Osteocyte (in vitro differentiated cells): ENCODE measurements at places on chromosomes 5 and 9. TPM values are rescaled to one million over a fixed set of nuclear protein-coding genes. Genes with fewer than 3 reads are reported as not detected.

DNA sequence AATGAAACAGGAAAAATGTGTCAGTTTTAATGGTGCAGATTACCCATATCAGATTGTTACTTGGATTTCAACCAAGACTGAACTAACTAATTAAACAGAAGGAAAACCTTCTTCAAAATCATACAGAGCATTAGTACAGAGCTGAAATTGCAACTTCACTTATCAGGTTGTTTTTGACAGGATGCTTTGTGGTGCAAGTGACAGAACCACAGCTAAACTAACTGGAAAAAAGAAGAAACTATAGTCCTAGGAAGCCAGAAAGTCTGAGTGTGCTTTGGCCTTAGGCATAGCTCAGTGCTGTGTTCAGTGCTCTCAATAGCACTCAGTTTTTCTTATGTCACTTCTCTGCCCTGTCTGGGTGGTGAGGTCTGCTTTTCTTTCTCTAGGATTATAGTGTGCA lies 267.4 kb downstream of the CHSY3 start:
- H3K36me3 ChIP-seq = peaks cover 9% of the 10 kb centered on the region
- peak overlapping the region; percentile 60 for H3K27ac ChIP-seq
- H3K27me3 ChIP-seq = no peaks in the 10 kb centered on the region
- DNase-seq = no peak

DNA sequence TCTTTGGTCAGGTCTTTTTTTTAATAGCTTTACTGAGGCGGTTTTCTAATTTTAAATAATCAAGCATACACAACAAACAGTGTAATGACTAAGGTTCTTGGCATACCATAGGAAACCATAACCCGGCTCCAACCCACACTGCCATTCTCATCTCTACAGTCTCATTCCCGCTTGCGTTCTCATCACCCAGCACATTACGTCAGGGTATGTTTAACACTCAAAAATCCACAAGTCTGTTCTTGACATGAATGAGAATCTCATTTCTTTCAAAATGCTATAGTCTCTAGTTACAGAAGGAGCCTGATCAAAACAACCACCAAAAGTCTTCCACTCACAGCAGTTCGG lies 505 bp downstream of the C5orf34 start:
- H3K27ac ChIP-seq = peak overlapping the region; percentile 99
- no peaks in the 10 kb centered on the region for H3K36me3 ChIP-seq
- peaks cover 28% of the 10 kb centered on the region for H3K4me1 ChIP-seq
- DNase-seq = no peak
- H3K27me3 ChIP-seq = no peaks in the 10 kb centered on the region

DNA sequence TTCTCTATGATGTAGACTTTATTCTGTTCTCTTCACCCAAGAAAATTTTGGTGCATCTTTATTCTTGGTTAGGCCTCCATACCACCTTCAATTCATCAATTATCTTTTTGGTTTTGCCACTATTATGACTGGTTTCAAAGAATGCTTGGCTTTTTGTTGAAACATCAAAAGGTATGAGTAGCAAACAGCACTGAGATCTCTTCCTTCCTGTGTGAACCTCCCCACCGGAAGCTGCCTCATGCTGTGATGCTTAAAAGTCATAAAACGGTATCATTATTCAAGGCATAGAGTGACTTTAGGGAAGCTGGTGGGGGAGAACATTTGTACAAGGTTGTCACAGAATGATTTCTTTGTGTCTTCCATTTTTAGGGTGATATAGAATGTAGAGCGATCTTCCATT lies 70.6 kb downstream of the IQGAP2 start:
- no peak overlapping the region for H3K27ac ChIP-seq
- H3K4me1 ChIP-seq = peaks cover 7% of the 10 kb centered on the region
- DNase-seq = no peak
- no peak overlapping the region for H3K4me3 ChIP-seq
- no peaks in the 10 kb centered on the region for H3K27me3 ChIP-seq
- no peaks in the 10 kb centered on the region for H3K36me3 ChIP-seq

DNA sequence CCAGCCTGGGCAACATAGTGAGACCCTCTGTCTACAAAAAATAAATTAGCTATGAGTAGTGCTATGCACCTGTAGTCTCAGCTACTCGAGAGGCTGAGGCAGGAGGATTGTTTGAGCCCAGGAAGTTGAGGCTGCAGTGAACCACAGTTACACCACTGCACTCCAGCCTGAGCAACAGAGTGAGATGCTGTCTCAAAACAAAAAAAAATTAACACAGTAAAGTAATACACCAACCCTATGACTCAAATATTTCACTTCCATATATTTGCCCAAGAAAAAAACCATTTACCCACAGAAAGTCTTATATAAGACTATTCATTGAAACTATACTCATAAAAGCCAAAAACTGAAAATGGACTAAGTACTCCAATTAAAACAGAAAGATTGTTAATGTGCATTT lies 16.2 kb downstream of the SMIM23 start:
- H3K4me1 ChIP-seq = no peaks in the 10 kb centered on the region
- peaks cover 45% of the 10 kb centered on the region for H3K27me3 ChIP-seq
- no peak overlapping the region for H3K27ac ChIP-seq
- H3K4me3 ChIP-seq = no peak overlapping the region
- no peak for DNase-seq

DNA sequence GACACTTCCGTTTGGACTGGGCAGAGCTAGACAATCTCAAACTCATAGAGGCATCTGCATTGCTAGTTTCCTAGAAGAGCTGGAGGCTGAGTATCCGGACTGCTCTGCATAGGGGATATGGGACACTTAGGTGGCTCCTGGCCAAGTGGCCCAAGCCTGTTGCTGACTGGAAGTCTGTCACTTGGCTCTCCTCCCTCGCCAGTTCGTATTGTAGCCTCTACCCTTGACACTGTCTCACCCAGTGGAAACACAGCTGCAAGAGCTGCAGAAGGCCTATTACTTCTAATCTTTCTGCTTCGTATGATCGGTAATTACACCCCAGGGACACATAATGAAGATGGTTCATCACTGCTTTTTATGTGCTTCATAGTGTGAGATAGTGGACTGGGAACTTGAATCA lies 34.7 kb downstream of the ITGA1 start:
- peaks cover 19% of the 10 kb centered on the region for H3K36me3 ChIP-seq
- no peak for DNase-seq
- H3K27ac ChIP-seq = peak overlapping the region; percentile 29
- H3K4me3 ChIP-seq = no peak overlapping the region
- H3K27me3 ChIP-seq = no peaks in the 10 kb centered on the region
- peaks cover 22% of the 10 kb centered on the region for H3K4me1 ChIP-seq

GRCh38 chr9:23412458-23412857 lies 413.6 kb downstream of the ELAVL2 start:
- H3K4me3 ChIP-seq = no peak overlapping the region
- no peak for DNase-seq
- H3K36me3 ChIP-seq = no peaks in the 10 kb centered on the region
- no peaks in the 10 kb centered on the region for H3K27me3 ChIP-seq
- no peak overlapping the region for H3K27ac ChIP-seq

DNA sequence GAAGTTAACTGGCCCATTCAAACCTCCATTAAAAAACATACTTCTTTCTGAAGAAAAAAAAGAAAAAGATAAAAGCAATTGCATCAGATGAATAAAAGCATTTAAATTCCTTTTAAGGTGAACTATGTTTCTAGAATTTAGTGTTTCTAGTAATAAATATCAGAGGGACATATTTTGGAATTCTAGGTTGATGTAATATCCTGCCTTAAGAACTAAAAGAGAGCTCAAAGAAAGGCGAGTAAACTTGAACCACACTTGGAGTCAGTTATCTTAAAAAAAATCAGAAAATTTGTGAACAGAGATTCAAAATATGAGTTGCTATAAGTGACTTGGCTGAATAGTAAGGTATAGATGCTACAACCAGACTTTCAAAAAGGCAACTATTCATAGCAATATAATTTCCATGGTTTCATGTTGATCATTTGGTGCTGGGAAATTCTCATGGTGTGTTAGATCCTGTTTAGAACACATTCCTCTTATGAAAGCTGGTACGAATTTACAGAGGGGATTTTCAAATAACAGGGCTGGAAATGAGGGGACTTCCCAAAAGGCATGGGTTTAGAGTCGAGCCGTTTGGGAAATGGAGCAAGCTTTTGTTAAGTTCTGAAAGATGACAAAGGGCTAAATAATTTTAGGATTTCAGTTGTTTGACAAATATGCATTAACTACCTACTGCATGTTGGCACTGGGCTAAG lies 37.6 kb upstream of the RAI14 start:
- H3K27ac ChIP-seq = no peak overlapping the region
- H3K36me3 ChIP-seq = peaks cover 2% of the 10 kb centered on the region
- H3K4me1 ChIP-seq = peaks cover 11% of the 10 kb centered on the region
- no peaks in the 10 kb centered on the region for H3K27me3 ChIP-seq
- no peak for DNase-seq

- H3K36me3 ChIP-seq = no peaks in the 10 kb centered on the region
- no peak overlapping the region for H3K27ac ChIP-seq
- DNase-seq = peak; percentile 21
- peaks cover 9% of the 10 kb centered on the region for H3K4me1 ChIP-seq
- no peaks in the 10 kb centered on the region for H3K27me3 ChIP-seq
Measured at GRCh38 chr5:133749331-133749985, 137.1 kb upstream of the FSTL4 start.

DNA sequence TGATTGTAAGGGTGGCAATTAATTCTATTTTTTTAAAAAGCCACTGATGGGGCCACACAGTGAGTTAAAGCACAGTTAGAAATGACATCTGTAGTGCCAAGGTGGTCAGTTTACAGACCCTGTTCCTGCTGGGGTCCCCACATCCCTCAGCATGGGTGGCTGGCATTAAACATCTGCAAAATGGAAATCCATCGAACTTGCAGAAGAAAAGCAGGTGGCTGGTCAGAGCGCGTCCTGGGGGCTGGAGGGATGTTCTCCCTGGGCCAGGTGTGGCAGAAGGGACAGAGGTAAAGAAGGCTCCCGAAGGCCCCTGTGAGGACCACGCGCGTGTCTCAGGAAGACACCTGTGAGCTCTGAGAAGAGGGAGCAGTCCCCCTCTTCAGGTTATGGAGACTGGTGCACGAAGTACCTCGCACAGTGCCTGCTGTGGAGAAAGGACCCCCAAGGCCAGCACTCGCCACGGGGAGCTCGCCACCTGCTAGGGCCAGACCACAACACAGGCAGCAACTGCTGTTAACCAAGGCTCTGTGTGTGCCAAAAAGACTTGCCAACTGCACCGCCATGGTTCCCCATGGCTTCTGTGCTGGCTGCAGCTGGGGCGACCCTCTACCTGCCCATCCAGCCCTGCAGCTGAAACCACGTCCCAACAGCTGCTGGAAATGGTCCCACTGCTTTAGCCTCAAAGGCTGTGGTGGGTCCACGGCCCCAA lies 65.2 kb downstream of the RASGEF1C start:
- peaks cover 31% of the 10 kb centered on the region for H3K27me3 ChIP-seq
- H3K4me3 ChIP-seq = no peak overlapping the region
- no peaks in the 10 kb centered on the region for H3K36me3 ChIP-seq
- H3K4me1 ChIP-seq = no peaks in the 10 kb centered on the region
- no peak overlapping the region for H3K27ac ChIP-seq
- DNase-seq = peak; percentile 79

DNA sequence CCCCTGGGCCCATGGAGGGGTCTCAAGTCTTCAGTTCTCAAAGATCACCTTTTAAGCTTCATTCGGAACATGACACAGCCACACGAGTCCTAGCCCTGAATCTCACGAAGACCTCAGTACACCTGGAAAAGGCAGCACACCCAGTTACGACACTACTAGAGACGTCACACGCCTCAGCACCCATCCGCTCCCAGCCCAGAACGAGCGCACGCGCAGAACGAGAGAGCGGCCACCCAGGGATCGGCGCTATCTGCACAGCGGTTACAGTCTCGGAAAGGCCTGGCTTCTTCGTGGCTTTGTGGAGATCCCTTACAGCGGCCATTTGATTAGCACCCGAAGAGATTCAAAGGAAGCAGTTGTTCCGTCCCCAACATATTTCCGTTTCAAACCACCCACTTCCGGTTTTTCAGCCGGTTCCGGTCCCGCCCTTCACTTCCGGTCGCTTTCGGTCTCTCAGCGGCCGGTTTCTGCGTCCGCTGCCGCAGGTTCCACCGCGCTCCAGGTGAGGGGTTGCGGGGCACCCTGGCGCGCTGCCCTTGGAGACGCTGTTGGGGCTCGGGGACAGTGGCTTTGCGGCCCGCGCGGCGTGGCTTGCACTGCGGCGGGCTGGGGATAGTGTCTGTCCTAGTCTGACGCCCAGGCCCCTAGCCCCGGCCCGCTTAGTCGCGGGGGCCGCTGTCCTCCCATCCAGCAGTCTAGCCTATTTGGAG lies at the start of gene UBLCP1:
TSS of gene UBLCP1 (plus strand) at position 432 of the 710 bp plus-strand sequence. CDS start 5,626 bp downstream, outside the sequence.
- DNase-seq = peak; percentile 88
- peaks cover 25% of the 10 kb centered on the region for H3K27me3 ChIP-seq
- peak within 1 kb of the TSS; percentile 98 for H3K4me3 ChIP-seq
- H3K36me3 ChIP-seq = no peaks in the 10 kb centered on the region

- peaks cover 28% of the 10 kb centered on the region for H3K4me1 ChIP-seq
- no peak overlapping the region for H3K4me3 ChIP-seq
- DNase-seq = no peak
- no peaks in the 10 kb centered on the region for H3K27me3 ChIP-seq
- H3K36me3 ChIP-seq = no peaks in the 10 kb centered on the region
Measured at GRCh38 chr9:133142684-133143622, 20.8 kb downstream of the GBGT1 start.

GRCh38 chr5:69492923-69493395 lies 369 bp downstream of the OCLN start:
- no peaks in the 10 kb centered on the region for H3K36me3 ChIP-seq
- no peak overlapping the region for H3K27ac ChIP-seq
- H3K4me1 ChIP-seq = peaks cover 10% of the 10 kb centered on the region
- peak overlapping the region; percentile 81 for H3K4me3 ChIP-seq

DNA sequence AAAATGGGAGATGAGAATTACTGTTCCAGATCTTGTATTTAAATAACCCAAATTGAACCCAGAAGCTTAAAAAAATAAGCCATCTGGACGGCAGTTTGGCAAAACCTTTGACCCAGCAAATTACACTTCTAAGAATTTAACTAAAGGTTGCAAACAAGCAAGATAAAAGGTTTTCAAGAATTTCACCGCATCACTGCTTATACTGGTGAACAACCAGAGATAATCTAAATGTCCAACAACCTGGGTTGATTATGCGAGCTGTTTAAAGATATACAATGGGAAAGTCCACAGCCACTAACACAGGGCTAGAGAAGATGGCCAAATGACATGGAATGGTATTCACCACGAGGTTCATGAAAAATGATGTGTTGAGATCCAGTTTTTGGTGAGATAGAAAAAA lies 149.3 kb downstream of the GNAQ start:
- H3K36me3 ChIP-seq = no peaks in the 10 kb centered on the region
- peaks cover 27% of the 10 kb centered on the region for H3K4me1 ChIP-seq
- no peak overlapping the region for H3K27ac ChIP-seq
- H3K27me3 ChIP-seq = no peaks in the 10 kb centered on the region
- H3K4me3 ChIP-seq = no peak overlapping the region

Gene LCP2
- total RNA-seq = not detected in 2 replicates

Gene ZNF366
- total RNA-seq = not detected in 2 replicates

Gene SURF2
- 15.4 and 16.3 TPM in 2 replicates for total RNA-seq

Gene GPX3
- 1.1 and 1.3 TPM in 2 replicates for total RNA-seq

Gene CD274
- total RNA-seq = 0.31 and 0.43 TPM in 2 replicates

Gene PCDHGC3
- total RNA-seq = 92.4 and 99.9 TPM in 2 replicates

Gene PDLIM7
- 312 and 358 TPM in 2 replicates for total RNA-seq

Gene UNC13B
- total RNA-seq = 24.5 and 24.9 TPM in 2 replicates

Gene PITX1
- total RNA-seq = 0.13 TPM in 1 of 2 replicates, not detected in the other

Gene HAND1
- not detected in 2 replicates for total RNA-seq
